ENCODE measurements at places on chromosomes 12 and 14.

DNA sequence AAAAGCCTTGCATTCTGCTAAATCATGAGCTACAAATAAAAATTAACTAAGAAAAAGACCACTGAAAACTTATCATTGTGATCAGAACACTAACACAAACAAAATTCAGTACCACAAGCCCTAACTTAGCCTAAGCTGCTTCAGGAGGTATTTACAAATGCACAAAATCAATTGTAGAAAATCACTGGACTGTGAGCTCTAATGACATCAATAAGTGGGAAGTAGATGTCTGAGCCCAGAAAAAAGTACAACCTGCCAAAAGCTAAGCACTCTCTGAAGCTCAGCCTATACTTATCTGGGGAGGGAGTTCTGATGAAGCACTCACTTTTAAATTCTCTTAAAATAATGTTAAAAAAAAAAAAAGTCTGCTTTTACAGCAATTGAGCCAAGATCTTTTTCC is 92.9 kb downstream of the SLCO1B1 start:
- no peak for DNase-seq

DNA sequence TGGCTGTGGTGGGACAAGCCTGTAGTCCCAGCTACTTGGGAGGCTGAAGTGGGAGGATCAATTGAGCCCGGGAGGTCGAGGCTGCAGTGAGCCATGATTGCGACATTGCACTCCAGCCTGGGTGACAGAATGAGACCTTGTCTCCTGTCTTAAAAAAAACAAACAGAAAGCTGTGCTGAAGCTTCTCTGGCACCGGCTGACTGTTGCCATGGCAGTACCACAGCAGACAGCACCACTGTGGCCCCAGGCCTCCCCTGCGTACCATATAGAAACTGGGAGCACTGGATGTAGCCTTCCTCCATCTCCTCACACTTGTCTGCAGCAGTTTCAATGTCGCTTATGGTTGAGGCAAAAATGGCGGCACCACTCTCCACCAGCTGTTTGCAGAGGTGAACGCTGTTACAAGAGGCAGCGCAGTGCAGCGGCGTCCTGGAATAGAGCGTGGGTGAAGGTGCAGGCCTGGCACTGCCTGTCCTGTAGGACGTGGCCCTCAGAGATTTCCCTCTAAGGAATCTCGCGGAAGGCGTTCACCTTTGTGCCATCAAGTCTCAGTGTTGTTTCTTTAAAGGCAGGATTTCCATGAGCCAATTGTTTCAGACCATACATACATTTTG is 21.9 kb downstream of the ZFYVE21 start:
- no peak for DNase-seq

DNA sequence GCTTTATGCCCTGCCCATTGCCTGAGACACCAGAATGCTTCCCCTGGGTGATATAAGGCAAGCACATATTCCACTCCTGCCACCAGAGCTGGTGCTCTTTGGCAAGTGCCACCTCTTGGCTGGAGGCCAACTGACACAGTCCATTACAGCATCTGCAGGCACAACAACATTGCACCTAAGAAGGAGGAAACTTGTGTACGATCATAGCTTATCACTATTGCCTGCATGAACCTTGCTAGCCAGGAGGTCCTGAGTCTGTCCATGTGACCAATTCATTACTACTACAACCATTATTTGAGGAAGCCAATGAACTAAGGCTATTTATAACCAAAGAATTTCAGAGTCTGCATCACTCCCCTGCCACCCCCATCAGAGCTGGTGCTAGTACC is 119.8 kb upstream of the SCAF11 start:
- DNase-seq, result peak; percentile 9

DNA sequence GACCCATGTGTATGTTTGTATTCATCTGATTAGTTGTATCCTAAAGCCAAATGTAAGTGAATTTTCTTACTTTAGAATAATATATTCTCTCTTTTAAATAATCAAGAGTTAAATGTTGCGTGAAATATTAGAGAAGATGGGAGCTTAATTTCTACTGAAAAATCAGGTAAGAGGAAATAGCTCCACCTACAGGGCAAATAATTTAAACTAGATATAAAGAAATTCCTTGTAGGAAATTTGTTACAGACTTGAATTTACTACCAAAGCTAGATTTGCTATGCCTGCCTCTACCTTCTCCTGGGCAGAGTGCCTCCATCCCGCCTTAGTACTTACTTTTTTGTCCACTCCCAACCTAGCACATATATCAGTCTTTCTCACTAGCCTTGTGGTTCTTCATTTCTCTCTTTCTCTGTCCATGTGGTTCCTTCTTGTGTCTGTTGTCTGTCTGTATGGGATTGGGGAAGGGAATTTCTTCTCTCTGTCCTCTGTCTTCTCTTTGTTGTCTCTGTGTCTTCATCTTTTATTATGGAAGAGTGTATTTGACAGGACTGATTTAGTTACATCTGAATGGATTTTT is 44.7 kb downstream of the PALS1 start:
- DNase-seq, result peak; percentile 80

GRCh38 chr12:130970165-130970907 is 16.6 kb downstream of the ADGRD1 start:
- DNase-seq, result no peak

DNA sequence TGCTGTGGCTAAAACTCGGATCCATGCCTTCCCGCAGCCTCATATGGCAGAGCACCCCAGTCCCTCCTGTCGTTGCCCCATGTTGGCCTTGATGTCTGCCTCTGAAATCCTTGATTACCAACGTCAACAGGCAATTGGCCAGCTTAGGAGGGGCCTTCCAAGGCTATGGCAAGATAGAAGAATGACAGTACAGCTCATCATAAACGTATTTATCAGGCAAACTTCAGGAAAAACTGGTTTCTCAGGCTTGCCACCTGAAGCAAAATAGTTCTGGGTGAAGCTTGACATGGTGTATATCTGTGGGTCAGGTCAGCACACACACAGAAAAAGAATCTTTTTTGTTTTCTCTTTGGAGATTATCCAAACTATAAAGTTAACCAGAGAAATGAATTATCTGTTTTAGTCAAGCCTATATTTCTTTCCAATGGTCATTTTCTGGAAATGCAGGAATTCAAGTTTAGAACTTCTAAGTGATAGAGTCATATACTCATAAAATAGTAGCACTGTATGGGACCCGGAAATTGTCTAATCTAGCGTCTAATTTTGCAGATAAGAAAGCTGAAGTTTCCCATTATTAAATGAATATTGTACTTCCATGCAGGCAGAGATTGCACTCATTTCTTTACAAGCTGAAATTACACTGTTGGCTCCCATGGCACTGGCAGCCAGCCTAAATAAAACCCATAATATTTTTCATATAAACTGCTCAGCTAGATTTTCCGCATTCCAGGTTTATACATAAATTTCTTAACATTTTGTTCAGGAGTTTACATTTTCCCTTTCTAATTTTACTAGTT is 24.4 kb upstream of the DUSP16 start:
- DNase-seq, result no peak

GRCh38 chr12:79737875-79738718 is 47.3 kb upstream of the PAWR start:
- peak; percentile 84 for DNase-seq

DNA sequence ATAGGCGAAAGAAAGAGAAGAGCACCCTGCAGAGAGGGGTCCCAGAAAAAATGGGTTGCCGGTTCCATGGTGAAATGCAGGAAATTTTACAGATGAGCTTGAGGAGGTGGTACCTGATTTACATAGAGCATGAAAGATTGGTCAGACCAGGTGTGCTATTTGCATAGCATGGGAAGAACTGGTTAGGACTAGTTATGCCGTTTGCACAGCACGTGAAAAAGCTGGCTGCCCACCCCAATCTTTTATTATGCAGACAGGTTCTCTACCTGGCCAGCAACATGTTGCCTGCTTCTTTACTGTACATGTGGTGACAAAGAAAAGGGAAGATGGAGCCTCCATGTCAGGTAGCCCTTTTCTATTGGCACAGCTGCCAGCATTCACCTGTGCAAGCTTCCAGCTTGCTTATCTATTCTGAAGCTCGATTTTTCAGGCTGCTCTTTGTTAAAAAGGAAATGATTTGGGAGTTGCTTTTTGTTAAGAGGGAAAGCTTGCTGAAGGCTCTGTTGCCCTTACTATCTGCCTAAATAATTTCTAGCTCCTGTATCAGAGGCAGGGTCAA is 62.9 kb upstream of the ELK3 start:
- DNase-seq, result no peak

DNA sequence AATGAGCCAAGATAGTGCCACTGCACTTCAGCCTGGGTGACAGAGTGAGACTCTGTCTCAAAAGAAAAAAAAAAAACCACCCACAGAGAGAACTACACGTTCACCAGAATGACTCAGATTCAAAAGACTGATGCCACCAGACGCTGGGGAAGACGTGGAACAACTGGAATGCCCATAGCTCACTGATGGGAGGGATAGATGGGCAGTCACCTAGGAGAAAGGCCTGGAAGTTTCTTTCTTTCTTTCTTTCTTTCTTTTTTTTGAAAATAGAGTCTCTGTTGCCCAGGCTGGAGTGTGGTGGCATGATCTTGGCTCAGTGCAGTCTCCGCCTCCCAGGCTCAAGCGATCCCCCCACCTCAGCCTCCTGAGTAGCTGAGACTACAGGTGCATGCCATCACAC is 10.0 kb upstream of the KLC1 start:
- DNase-seq, result no peak

Data from hematopoietic multipotent progenitor cell treated with erythropoietin and hydrocortisone succinate and interleukin-3 and kit ligand, for 6 days (in vitro differentiated cells).